C1 segment of cervical spinal cord (tissue), 14 donors: ENCODE measurements at places on chromosomes 7 and 10.
A peak's percentile ranks its signal among the peaks of the same experiment; 100 is the strongest.

GRCh38 chr7:91892099-91892705 is 11.7 kb upstream of the MTERF1 start:
- DNase-seq: no peak

GRCh38 chr10:130756651-130757050 is 554.9 kb downstream of the TCERG1L start:
- DNase-seq: no peak

- no peak for DNase-seq
These were observed 418 bp downstream of the DEPP1 start for GRCh38 chr10:44978213-44978569.

GRCh38 chr7:45026984-45027773 is 27.2 kb downstream of the CCM2 start:
- no peak for DNase-seq

DNA sequence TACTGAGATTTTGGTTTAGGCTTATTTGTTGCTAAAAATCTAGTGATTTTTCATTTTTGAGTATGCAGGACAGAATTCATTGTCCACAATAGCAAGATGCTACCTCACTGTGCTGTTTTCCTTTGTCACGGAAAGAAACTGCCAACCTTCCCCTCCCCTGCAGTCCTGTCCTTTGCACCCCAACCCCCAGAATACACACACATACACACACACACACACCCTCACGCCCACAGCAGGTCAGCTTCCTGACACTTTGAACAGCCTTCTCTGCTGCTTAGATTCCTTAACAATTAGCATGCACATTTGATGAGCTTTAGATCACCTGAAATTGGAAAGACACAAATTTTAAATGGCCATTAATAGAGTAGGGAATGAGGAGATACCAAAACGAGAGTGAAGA is 32.1 kb downstream of the ARMC3 start:
- DNase-seq: no peak

- DNase-seq: no peak
These were observed 12.6 kb downstream of the DHX32 start for GRCh38 chr10:125868372-125868975.

DNA sequence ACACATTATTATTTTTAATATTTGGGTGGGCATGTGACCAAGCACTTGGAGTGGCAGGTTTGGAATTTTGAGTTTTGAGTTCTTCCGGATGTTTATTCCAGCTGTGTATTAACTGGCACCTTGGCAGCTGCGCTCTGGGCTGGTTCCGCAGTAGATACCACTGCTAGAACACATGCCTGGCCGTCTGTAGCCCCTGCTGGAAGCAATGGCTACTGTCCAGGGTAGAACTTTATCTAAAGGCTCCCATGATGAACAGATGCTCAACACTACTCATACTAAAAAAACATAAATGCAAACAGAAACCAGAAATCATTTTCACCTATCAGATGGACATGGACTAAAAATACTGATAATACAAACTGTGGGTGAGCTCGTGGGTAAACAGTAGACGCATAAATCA is 19.4 kb upstream of the SH3PXD2A start:
- no peak for DNase-seq

DNA sequence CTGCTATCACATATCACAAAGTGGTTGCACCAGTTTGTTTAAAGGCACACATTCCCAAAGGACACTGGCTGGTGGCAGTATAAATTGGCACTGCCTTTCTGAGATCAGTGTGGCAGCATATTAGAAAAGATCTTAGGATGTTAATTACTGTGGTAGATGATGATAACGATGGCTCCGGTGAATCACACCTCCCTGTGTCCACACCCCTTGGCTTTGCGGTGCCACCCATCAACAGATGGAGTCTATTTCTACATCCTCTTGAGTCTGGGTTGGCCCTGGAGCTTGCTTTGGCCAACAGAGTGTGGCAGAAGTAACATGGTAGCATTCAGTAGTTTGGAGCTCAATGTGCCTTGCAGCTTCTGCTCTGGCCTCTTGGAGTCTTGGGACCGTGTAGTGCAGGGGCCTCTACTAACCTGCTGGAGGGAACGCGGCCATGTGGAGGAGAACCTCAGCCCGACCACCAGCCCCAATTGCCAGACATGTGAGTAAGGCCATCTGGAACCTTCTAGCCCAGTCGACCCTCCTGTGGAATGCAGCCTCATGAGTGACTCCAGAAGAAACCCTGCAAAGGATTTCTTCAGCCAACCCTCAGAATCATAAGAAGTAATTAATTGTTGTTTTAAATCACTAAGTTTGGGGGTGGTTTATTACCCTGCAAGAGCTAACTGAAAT is 27.2 kb upstream of the PLEKHA1 start:
- DNase-seq: no peak

GRCh38 chr7:36291387-36292316 is 98.0 kb upstream of the ANLN start:
- DNase-seq: peak; percentile 74

DNA sequence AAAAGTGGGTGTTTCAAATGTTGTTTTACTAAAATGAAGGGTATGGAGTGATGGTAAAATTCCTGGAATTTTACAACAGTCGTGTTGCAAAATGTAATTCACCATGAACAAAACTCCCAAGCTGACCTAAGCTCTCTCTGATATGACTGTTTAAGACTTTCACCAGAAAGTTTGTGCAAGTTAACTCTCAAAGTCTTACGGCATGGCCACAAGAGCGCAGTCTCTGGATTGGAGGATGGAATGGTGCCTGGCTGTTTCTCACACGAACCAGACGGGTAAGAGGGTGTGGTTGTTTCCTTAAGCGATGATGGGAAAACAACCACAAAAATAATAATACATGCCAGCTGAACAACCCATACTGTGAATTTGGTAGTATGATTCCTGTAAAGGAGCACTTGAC is 662.5 kb downstream of the KCNMA1 start:
- no peak for DNase-seq

DNA sequence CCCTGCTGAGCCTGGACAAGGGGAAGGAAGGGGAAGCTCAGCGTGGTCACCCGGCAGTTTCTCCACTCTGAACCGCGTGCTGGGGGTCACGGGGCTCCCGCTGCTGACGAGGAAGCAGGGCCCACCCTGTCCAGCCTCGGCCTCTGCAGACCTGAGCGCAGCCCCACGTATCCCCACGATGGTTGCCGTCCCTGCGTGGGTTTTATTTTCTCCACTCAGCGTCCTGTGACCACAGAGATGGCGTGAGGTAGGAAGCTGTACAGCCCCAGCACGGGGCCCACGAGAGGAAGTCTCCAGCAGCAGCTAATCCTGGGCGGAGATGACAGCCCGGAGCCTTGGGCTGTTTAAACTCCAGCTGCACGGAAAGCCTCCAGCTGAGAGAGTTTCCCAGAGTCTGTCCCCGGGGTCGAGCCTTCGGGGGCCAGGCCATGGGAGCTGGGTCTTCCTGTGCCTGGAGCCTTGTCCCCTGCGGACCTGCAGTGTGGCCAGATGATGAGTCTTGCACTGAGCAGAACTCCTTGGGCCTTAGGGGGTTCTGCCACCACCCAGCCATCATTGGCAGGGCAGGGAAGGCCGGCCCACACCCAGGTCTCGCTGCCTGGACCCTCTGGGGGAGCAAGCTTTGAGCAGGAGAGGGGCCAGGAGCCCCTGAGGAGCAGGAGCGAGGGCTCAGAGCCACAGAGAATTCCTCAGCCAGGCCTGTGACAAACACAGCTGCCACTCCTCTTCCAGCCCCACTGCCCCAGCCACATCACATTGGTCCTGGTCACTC is 72.8 kb upstream of the FAM20C start:
- DNase-seq: peak; percentile 60

DNA sequence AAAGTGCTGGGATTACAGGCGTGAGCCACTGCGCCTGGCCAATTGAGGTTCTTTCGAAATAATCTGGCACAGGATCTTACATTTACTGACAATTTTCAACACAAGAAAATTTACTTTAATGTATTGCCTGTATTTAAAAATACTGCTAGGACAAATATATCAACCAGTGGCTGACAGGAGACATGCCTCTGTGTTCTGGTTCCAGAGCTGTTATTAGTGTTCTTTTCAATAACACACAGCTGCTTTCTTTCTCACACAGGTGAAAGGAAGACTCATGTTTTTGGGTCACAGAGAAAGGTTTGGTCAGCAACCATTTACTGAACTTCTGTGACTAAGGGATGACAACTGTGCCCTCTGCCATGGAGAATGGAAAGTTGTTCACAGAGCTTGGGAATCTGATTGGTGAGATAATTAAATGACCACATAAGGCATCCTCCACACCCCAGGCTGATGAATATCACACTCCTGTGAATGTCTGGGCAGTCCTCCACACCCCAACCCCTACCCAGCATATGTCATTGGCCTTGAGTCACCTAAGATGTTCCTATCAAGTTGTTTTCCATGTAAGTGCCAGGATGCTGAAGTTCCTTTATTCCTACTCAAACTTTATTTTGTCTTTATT is 180.1 kb downstream of the RAPGEF5 start:
- no peak for DNase-seq

- DNase-seq: no peak
These were observed 70.8 kb downstream of the GRK5 start for GRCh38 chr10:119278126-119278709.

DNA sequence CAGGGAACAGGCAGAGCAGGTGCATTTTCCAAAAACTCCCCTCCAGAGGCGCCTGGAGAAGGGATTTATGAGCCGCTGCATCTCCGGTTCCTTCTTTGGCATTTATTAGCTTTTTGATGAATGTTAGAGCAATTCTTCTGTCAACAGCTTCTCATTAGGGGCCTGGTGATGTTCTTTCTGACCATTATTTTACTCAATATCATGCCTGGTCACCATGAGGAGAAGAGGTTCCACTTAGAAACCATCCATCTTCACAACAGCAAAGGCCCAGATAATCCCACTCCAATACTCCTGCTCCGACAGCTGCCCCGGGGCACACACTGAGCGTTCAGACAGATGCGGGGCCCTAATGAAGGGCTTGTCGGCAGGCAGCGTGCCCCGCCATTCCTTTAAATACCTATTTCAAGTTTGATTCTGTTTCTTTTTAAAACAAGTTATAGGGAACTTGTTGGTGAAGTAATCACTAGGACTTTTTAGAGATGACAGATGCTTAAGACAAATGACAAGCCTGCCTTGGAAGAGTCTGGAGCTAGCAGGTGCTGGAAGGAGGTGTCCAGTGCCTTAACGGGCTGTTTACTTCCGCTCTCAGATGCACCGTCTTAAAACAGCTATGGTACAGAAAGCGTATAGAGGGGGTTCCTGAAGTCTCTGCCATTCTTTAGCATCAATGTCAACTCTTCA is 31.7 kb downstream of the ECHDC3 start:
- no peak for DNase-seq

GRCh38 chr7:112770051-112770450 is 20.1 kb downstream of the TMEM168 start:
- no peak for DNase-seq

DNA sequence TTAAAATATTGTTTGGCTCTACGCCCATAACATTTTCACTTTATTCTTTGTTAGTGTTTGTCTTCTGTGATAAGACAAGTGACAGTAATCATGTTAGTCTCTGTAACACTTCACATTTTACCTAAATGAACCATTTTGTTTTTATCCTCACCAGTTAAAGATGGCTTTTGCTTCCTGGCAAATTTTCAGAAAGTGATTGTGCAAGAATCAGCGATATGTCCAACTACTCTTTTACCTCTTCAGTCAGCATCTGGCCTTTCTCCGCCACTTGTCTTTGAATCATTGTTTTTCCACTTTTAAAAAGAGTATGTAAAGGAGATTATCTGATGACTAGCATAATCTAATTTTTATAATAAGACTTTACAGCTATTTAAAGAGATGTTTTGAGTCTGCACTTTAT is 3.5 kb downstream of the DGKB start:
- DNase-seq: no peak

- DNase-seq: no peak
These were observed 7.5 kb downstream of the RASGEF1A start for GRCh38 chr10:43259213-43259991.

- no peak for DNase-seq
These were observed 93.5 kb downstream of the WNT2 start for GRCh38 chr7:117229350-117229749.

DNA sequence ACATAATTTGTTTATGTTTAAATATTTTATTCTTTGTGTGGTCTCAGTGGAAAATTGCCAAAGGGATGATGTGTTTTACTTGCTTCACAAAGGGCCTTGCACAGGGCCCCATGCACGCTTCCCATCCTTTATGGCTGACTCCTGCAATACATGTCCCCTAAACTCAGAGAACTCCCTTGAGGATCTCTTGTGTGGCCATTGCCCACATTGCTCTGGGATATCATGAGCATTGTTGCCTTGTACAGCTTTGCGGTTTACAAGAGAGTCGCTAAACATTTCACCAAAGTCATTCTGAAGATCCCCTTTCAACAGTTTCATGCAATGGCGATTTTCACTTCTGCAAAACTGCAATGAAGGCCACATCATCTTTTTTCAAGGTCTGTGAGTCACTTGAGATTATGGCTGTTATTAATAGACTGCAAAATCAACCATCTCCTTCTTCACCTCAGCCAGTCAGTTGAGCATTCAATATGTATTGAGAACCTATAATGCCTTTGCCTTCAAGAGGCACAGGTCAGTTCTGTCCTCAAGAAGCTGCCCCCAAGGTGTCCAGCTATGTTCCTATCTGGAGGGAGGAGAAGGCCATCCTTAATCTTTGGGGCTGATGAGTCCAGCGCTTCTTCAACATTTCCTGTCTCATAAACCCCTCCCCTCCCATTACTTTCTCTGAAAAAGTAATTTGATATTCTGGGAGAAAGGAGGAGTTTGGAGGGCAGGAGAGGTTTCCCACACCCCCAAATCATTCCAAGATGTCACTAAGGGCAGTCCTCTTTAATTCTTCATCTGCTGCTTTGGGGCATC is 108.1 kb downstream of the CCDC71L start:
- peak; percentile 2 for DNase-seq

GRCh38 chr7:38222481-38223096 is 44.5 kb downstream of the STARD3NL start:
- no peak for DNase-seq

- DNase-seq: no peak
These were observed 130.2 kb upstream of the ADAM12 start for GRCh38 chr10:126518218-126519080.

GRCh38 chr7:25994433-25994994 is 157.5 kb upstream of the NFE2L3 start:
- no peak for DNase-seq

DNA sequence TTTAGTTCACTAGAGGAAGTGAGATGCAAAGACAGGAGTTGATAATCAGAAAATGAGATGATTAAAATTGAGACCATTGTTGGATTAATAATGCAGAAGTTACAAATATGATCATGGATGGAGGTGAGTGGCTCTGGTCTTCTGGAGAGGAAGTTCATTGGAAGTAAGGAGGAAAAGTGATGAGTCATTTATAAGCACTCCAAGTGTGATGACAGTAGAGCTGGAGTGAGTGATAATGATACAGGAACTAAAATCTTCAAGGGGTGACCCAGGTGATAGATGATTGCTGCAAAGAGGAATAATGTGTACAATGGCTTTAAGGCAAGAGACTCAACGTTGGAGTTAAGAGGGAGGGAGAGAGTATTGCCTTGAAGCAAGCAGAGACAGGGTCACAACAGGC is 20.7 kb downstream of the ZNF32 start:
- DNase-seq: no peak
